ENCODE measurements at places on chromosomes 6 and 20.

DNA sequence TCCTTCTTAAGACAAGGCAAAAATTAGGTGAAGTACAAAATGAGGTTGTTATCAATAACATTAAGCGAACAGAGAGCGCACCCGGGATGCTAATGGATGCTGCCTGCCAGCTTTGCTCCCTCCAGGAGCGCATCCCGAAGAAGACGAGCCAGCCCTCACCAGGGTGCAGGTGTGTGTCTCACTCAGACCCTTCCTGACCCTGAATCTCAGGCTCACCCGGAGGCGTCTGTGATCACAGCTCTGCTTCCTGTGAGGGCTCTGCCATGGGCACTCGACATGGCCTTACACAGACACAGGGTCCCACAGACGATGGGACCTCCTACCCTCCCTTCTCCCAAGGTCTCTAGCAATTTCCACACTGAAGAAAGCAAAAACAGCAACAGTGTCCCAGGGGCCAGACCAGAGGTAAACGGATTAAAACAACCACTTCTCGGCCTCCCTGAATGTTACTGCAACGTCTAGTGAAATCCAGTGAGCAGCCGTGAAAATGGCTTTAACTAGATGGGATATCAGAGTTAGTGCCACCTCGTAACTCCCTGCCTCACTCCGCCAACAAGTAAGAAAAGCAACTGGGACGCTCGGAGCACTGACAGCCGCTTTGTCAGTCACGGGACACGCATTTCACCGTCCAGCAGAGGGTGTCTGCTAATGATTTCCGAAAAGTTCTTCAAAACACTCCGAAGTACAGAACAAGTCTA is 11.7 kb downstream of the ZBTB46 start:
- no peak for DNase-seq

DNA sequence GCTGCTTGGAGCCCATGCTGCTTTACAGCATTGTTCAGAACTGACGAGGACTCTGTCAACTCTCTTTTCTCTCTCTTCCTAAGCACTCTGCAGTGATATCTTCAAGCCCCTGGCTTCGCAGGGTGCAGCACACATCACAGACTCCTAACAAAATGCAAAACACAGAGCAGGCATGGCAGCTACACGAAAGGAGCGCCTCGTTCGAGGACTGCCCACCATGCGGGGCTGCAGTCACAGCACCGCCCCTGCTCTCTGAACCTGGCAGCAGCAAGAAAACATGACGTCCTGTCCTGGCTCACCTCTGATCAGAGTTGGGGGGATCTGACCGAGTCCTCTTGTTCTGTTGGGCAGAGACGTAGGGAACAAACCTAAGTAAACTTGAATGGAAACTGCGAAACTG is 281.7 kb downstream of the CDH26 start:
- DNase-seq = no peak

DNA sequence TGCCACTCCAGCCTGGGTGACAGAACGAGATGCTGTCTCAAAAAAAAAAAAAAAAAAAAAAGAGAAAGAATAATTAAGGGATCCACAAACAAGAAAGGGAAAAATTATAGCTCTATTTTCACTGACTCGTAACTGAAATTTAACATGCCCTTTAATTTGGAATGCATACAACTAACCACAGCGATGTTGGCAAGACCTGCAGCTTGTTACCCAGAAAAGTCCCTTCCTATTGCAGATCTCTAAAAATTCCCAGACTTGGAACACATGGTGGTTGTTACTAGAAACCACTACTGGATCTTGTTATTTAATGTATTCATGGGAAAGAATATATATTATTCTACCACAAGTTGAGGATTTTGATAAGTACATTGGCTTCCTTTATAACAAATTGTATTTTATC is 27.8 kb upstream of the SMIM28 start:
- no peak for DNase-seq

GRCh38 chr6:26157251-26158075 is 70.2 kb downstream of the HFE start:
- DNase-seq = peak; percentile 99

DNA sequence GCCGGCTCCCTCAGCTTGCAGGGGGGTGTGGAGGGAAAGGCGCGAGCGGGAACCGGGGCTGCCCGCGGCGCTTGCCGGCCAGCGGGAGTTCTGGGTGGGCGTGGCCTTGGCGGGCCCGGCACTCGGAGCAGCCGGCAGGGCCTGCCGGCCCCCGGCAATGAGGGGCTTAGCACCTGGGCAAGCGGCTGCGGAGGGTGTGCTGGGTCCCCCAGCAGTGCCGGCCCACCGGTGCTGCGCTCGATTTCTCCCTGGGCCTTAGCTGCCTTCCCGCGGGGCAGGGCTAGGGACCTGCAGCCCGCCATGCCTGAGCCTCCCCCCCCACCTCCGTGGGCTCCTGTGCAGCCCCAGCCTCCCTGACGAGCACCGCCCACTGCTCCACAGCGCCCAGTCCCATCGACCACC is 514.5 kb upstream of the GJE1 start:
- no peak for DNase-seq

GRCh38 chr6:46323312-46323965 is 152.7 kb upstream of the ENPP5 start:
- DNase-seq = no peak

GRCh38 chr20:25309395-25310267 is 61.7 kb downstream of the PYGB start:
- no peak for DNase-seq

DNA sequence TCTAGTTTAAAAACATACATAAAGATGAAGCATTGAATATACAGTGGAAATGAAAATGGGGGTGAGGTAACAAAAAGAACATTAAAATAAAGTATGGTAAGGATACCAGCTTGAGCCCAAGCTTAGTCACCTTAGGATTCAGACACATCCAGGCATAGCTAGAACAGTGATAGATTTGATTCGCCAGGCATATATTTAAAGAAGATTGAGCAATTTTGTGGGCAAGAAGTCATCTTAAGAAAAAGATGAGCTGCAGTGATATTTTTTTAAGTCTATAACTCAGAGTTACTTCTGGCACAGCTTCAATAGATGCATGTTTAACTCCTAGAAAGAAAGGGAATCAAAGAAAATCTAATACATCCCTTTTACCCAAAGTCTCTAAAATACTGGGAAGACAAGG is 97.9 kb downstream of the BMP5 start:
- DNase-seq = no peak

DNA sequence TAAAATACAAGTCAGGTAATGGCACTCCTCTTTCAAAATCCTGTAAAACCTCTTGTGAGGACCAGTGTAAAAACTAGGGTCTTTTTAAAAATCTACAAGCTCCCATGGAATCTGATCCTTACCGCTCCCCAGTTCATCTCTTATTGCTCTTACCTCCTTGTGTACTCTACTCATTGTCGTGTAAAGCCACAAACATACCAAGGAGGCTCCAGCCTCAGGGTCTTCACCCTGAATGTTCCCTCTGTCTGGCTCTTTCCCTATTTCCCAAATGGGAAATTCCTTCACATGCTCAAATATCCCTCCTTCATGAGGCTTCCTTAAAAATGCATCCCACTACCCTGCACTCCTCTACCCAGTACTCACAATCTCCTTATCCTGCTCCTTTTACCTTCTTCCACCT is 67.1 kb downstream of the TASP1 start:
- no peak for DNase-seq

GRCh38 chr20:13009682-13010406 is 1.1 kb downstream of the SPTLC3 start:
- DNase-seq = no peak

DNA sequence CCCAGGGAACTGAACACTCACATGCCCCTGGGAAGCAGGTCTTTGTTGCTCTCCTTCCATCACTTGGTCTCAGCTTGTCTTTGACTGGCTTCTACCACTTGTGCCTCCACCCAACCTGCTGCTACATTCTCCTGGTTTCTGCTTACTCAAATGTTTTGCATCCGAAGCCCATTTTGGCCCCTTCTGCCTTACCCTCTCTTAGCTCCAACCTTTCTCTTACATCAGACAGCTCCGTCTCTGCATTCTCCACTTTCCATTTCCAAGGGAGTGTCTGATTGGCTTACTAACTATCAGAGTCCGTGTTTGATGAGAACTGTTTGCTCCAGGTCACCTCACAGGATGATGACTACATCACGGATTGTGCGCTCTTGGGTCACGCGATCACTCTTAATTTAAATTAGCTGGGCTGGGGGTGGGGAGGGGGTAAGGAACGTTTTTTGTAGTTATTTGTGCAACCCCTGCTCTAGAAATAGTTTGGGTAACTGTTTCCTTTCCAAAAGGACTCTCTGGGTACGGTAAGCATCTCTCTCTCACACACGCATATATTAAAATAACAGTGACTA is 844 bp upstream of the ABRACL start:
- DNase-seq = no peak

GRCh38 chr6:67887419-67887746 is 747.7 kb upstream of the ADGRB3 start:
- no peak for DNase-seq

GRCh38 chr6:132445201-132445951 is 44.1 kb upstream of the MOXD1 start:
- no peak for DNase-seq

GRCh38 chr6:136201732-136202131 is 48.4 kb downstream of the MTFR2 start:
- DNase-seq = no peak

- DNase-seq = no peak
These were observed 6.1 kb downstream of the CST5 start for GRCh38 chr20:23873370-23874015.

- DNase-seq = no peak
These were observed 286.8 kb downstream of the NKAIN2 start for GRCh38 chr6:124090491-124090890.

- no peak for DNase-seq
These were observed 8.0 kb upstream of the COL21A1 start for GRCh38 chr6:56255349-56255748.

DNA sequence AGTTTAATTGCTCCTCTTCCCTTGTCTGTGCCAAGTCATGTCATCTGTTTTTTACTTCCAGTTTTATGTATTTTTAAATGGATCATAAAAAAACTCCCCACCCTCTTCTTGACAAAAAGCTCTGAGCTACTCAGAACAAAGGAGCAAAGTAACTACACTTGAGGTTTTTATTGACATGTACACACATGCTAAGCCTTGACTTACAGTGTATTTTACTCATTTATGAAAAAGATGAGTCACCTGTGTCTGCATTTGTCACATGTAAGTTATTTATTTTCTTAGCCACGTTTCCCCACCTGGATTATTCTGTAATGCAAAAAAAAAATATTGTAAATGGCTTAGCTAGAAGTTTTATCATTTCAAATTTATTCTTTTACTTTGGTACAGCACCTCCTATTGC is 628.8 kb upstream of the SLC35B3 start:
- DNase-seq = no peak

DNA sequence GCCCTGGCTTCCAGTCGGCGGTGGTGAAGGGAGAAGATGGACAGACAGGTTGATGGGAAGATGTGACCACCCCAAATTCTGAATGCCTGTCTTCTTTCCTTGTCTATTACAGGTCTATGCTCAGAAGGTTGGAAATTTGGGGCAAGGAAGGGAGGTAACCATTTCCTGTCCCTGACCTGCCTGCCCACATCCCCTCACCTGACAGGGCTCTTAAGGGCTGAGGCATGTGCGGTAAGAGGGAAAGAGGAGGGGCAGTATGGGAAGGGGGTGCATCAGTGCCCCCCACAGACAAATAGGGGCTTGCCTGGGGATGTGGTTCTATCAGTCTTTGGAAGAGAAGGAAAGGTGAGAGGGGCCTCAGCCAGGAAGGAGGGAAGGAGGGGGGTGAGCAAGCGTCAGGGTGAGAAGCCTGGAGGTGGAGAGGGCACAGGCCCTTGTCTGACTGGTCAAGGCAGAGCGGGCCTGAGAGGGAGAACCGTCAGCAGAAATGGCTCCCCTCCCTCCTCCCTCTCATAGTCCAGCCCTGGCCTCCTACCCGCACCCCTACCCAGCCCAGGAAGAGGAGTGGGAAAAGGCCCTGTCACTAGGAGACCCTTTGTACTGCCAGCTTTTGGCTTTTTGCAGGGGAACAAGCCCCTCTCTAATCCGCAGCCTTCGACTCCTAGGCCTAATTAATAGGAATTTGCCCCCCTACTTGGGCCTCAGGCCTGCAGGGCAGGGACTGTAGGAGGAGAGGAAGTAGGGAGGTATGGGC is 104.4 kb upstream of the FOXP4 start:
- DNase-seq = no peak
